ENCODE measurements at places on chromosomes 2 and 18. TPM values are rescaled to one million over a fixed set of nuclear protein-coding genes. Genes with fewer than 3 reads are reported as not detected.

- no peak for DNase-seq
These were observed 101.9 kb upstream of the CTDP1 start for GRCh38 chr18:79577451-79578395.

DNA sequence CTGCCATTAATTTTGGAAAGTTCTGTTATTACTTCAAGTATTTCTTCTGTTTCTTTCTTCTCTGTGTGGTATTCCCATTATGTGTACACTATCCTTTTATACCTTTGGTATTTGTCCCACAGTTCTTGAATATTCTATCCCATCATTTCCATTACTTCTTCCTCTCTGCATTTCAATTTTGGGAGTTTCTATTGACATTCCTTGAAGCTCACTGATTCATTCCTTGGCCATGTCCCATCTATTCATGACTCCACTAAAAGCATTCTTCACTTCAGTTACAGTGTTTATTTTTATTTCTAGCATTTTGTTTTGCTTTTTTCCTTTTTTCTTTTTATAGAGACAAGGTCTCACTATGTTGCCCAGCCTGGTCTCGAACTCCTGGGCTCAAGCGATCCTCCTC, 30.3 kb downstream of the PROC start:
- DNase-seq, result no peak

DNA sequence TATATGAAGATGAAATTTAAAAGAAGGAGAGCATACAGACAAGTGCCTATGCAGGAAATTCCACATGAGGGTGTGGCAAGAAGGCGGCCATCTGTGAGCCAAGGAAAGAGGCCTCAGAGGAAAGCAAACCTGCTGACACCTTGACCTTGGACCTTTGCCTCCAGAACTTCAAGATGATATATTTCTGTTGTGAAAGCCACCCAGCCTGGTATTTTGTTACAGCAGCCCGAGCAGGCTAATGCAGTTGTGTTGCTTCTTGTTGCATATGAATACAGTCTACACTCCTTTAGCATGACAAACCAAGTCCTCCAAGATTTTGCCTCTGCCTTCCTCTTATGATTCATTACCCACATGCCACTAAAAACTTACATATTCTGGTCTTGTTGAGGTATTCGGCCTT, 374.8 kb upstream of the TRIB2 start:
- no peak for DNase-seq

- no peak for DNase-seq
These were observed 2.0 kb downstream of the ASB18 start for GRCh38 chr2:236262238-236262637.

- DNase-seq, result no peak
These were observed 273.6 kb downstream of the PRKCE start for GRCh38 chr2:45925026-45925425.

GRCh38 chr2:70647873-70648481, 94.4 kb upstream of the TGFA start:
- DNase-seq, result peak; percentile 55

DNA sequence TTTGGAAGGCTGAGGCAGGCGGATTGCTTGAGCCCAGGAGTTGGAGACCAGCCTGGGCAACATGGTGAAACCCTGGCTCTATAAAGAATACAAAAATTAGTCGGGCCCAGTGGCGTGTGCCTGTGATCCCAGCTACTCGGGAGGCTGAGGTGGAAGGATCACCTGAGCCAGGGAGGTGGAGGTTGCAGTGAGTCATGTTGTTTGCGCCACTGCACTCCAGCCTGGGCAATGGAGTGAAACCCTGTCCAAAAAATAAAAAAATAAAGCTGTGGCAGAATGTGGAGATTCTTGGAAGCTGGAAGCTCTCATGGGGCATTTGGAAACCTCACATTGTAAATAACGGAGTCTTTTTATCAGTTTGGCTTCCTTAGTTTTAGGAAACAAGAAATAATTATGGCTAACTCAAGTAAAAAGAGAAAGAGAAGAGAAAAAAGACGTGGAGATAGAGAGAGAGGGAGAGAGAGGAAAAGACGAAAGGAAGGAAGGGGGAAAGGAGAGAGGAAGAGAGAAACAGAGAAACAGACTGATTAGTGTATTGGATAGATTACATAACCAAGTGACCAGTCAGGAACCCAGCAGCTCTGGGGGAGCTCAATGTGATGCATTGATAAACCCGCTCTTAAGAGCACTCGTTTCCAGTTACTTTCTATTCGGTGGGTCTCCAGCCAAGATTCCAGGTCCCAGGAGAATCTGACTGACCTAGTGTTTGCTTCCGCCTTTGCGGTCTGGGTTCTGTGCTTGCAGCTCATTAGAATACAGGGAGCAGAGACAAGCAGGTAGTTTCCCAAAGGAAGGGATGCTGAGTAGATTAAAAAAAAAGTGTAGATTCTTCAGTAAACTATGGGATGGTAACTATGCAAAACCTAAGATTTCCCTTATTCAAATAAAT, 1.1 kb upstream of the SPAST start:
- DNase-seq, result no peak

GRCh38 chr2:81324046-81324445, 1019.5 kb upstream of the LRRTM1 start:
- peak; percentile 18 for DNase-seq

DNA sequence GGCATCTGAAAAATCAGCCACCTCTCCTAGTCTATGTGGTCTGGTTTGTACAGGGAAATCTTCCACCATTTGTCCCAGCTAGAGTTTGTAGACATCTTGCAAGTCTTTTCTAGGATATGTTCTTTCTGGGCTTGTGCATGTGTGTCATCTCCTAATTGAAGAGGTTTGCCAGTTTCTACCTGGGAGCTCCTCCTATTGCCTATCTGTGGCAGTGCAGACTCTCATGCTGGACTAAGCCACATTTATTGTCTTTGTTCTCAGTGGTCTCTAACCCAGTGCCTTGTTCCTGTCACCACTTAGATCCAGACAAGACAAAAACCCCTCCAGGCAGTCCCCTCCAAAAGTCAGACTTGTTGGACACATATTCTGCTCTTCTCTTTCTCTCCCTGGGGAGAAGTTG, 72.0 kb upstream of the MRPS9 start:
- DNase-seq, result no peak

DNA sequence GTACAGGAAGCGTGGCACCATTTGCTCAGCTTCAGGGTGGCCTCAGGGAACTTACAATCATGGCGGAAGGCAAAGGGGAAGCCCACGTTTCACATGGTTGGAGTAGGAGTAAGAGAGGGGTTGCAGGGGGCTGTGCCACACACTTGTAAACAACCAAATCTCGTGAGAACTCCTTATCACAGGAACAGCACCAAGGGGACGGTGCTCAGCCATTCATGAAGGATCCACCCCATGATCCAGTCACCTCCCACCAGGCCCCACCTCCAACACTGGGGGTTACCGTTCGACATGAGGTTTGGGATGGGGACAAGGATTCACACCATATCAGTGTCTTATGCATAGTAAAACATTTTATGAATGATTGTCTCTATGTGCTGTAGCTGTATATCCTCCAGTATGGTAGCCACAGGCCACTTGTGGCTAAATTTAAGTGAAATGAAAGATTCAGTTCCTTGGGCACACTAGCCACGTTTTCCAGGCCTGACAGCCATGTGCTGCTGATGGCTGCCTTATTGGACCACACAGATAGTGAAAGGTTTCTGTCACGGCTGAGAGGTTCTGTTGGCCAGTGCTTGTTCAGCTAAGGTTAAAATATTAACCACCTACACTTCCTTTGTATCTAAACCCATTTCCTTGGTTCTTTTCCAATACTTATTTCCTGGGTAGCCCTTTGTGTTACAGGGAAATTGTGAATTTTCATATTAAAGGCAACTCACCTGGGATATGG, 77.3 kb downstream of the AGAP1 start:
- DNase-seq, result no peak

GRCh38 chr2:174881678-174882077, 117.4 kb upstream of the CHRNA1 start:
- no peak for DNase-seq

Gene SERPINB11
- not detected for total RNA-seq

Gene MDH1B
- total RNA-seq, result 3.7 TPM

Gene MRO
- 0.84 TPM for total RNA-seq

Gene HOXD8
- total RNA-seq, result 6.0 TPM

Gene ATP6V1B1
- total RNA-seq, result 0.74 TPM

Measured in HCT116 (cell line).